ENCODE measurements at places on chromosomes 16 and 17. TPM values are rescaled to one million over a fixed set of nuclear protein-coding genes. Genes with fewer than 3 reads are reported as not detected.

DNA sequence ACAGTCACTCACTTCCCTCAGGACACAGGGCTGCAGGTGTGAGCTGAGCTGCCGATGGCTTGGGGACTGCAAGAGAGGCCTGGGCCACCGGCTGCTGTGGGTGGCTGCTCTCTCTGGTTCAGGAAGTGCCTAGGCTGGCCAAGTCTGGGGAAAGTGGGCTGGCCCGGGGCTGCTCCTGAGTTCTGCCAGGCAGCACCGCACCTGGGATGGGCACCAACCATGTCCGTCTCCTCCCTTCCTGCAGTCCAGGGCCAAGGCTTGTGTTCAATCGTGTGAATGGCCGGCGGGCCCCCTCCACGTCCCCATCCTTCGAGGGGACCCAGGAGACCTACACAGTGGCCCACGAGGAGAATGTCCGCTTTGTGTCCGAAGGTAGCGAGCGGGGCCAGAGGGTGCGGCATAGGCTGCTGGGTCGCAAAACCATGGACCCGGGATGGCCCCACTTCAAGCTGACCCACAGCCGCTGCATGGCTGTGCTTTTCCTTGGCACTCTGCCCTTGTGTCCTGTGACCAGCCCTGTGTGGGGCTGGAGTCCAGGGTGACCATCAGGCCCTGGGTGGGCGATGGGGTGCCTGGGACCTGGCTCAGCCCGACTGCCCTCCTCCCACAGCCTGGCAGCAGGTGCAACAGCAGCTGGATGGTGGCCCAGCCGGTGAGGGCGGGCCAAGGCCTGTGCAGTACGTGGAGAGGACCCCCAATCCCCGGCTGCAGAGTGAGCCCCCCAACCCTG lies 1.8 kb upstream of the WDR90 start:
- DNase-seq: no peak

GRCh38 chr16:12347365-12347764 lies 370.8 kb downstream of the SNX29 start:
- DNase-seq: no peak

DNA sequence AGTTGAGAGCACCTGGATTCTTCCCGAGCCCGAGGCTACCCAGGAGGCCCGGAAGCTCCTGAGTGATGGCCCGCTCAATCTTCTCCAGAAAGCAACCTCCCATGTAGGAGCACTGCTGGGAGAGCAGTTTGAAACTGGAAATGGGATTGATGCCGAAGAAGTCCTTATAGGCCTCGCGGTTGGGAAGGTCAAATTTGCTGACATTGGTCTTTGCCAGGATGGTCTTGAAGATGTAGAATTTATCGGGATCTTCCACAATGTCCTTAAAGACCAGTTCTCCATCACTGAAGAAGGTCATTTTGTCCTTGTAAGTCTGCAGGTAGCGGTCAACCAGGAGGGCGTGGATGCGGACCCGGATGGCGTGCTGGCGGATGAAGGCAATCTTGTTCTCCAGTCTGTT lies 49.7 kb downstream of the SRL start:
- no peak for DNase-seq

GRCh38 chr17:45040459-45040858 lies 11.0 kb downstream of the DCAKD start:
- DNase-seq: no peak

DNA sequence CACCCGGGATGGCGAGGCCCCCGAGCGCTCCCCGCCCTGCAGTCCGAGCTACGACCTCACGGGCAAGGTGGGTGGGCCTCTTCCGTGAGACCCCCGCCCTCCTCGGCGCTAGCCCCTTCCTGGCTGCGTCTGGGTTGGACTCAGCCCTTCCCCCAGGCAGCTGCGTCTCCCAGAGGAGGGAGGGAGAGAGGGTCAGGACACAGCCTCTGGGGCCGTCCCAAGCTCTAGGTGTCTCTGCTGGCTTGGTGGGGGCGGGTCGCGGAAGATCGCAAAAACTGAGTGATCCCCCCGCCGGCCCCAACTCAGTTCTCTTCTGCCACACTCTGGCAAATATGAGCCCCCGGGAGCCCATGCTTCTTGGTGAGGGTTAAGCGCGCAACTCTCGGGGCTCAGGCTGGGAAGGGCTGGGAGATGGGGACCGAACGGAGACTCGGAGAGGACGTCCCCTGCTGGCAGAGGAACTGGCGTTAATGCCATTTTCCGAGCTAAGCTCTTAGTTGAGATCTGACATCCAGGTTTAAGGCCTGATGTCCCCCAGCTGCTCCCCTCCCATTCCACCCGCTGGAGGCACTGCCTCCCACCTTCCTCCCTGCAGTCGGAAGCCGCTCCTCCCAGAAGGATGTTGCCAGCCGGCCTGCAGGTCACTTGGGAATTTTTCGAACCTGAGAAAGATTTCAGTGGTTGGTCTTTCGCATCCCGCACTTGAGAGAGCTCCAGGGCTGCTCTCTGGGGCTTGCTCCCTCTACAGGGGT lies 419 bp downstream of the RAB37 start:
- peak; percentile 75 for DNase-seq

DNA sequence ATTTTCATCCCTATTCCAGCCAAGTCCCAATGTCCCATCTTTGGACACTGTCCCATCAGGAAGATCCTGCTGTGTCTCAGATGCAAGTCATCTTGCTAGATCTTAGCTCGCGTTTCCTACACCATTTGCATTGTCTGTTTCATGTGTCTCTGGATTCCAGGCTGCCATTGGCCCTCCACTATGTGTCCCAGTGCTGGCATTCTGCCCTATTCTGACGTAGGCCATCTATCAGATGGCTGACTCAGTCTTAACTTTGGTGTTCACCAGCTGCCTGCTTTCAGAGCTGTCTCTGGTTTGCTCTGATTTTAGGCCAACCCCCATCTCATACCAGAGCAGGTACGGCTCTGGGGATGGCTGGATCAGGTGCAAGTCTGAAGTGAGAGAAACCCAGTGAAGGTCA lies 300.9 kb upstream of the ASIC2 start:
- no peak for DNase-seq

DNA sequence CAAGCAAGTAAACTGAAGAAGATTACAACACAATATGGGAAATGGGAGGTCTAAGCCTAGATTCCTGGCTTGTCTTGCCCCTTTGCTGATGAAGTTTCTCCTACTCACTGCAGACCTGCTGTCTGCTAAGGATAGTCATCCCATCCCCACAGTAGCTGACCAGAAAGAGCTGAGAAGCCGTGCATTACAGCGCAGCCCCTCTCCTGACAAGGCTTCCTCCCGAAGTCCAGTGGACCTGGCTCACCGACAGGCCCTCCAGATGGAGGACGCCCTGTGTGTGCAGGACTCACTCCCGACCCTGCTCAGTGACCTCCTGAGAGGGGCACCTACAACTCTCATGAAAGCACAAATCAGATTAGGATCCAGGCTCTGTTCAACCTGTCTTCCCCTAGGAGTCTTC lies 35.4 kb downstream of the KIAA0753 start:
- no peak for DNase-seq

- DNase-seq: no peak
Observed at GRCh38 chr16:30149250-30149930, 26.4 kb upstream of the MAPK3 start.

- no peak for DNase-seq
Observed at GRCh38 chr17:57424777-57425188, 168.5 kb downstream of the MSI2 start.

DNA sequence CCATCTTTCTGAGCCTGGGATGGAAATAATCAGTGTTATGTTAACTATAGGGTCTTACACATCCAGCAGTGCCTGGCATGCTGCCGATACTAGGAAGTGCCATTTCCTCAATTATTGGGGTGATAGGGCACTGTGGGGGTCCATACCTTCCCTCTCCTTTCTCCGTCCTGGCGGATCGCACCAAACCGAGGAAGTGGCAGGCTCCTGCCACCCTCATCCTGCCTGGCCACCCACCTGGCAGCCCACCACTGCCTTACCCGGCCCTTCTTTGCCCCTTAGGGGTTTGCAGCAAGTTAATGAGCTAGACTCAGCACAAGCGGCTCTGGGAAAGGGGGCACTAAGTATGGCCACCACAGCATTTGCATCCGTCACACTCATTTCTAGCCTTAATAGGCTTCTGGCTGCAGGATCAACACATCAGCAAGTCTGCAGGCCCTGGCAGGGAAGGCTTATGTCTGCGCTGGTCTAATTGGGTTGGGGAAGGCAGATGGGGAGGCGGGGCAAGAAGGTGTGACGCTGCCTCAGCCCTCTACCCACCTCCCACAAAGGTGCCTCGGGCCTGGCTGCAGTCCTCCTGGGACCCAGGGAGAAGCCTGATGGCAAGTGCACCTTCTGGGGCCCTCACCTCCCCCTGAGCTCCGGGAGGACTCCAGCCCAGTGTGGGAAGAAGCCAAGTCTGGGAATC lies 28.6 kb downstream of the DCAKD start:
- DNase-seq: no peak

DNA sequence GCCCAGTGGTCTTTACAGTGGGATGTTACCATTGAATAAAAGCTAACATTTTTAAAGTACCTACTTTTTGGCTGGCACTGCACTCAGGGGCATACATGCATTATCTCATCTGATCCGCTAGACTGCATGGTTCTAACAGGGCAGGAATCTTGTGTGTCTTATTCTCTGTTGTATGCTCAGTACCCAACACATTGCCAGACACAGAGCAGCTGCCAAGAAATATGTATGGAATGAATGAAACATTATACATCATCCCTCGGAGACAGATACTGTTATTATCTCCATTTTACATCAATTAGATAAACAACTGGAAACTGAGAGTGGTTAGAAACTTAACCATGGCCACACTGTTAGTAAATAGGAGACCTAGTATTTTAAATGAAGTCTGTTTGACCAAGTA lies 74.1 kb upstream of the CDH11 start:
- DNase-seq: no peak

The CIBAR2 gene
- total RNA-seq: not detected

The KCNG4 gene
- total RNA-seq: not detected

The CD79B gene
- total RNA-seq: 4.4 TPM

The MSL1 gene
- 115 TPM for total RNA-seq

The NPIPB6 gene
- total RNA-seq: 11.4 TPM
